ENCODE measurements at places on chromosomes 1 and 21.

- DNase-seq = no peak
Observed at GRCh38 chr21:35057428-35057827, 8.3 kb upstream of the RUNX1 start.

DNA sequence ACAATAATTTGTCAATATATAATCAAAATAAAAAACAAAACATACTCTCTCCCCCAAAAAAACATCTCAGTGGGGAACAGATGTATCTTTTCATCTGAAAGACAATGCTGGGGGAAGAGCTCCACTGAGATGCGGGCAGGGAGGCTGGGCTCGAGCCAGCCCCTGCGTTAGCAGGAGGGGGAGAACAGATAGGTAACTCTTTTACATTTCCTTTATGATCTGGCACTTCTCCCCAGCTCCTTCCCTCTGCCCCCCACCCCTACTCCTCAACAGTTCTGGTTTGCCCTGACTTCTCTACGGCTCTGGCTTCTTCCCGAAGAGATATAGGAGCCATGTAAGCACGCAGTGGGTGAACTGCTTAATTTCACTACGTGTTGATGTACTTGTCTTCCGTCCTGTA lies 12.4 kb downstream of the LEPR start:
- DNase-seq = no peak

GRCh38 chr1:170586321-170587252 lies 54.6 kb downstream of the GORAB start:
- no peak for DNase-seq

DNA sequence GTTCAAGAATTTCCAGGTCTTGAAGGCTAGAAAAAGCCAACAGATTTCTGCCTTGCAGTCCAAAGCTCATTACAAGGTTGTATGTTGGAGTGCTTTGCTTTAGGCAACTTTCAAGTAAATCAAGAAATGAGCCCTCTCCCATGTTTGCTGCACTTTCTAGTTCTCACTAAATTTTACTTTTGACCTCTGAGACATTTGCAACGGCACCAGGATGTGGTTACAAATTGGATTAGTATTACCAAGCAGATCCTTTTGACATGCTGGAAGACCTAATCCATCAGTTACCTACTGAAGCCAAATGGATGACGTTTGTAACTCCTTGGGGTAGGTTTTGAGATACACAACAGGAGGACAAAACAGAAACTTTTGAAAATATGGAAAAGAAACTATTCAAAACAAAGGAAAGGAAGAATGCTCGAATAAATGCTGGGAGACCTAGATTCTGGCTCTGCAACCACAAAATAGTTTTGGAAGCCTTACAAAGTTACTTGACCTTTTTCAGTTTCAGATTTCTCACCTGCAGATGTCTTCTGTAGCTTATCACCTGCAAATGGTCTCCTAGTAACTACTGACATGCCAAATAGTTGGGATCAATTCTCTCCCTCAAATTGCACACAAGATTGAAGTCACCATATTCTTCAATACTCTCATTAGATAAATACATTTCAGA lies 251.7 kb upstream of the ADGRL2 start:
- DNase-seq = no peak

GRCh38 chr1:211487082-211487481 lies 4.9 kb downstream of the RD3 start:
- DNase-seq = no peak

GRCh38 chr1:11774753-11775152 lies 12.8 kb downstream of the C1orf167 start:
- DNase-seq = no peak

- no peak for DNase-seq
Observed at GRCh38 chr1:16461681-16462080, 21.2 kb downstream of the NECAP2 start.

GRCh38 chr1:185373813-185374529 lies 56.9 kb upstream of the IVNS1ABP start:
- no peak for DNase-seq

DNA sequence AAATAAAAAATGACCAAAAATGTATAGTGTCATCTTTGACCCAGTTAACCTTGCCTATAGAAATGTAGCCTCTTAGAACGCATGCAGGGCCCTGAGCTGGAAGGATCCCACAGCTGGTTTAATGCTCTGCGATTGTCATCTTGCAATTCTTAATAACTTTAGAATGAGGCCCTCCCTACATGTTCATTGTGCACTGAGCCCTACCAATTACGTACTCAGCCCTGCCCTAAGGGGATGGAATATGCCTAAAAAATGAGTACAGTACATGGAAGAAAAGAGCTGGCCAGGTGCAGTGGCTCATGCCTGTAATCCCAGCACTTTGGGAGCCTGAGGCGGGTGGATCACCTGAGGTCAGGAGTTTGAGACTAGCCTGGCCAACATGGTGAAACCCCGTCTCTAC lies 57.8 kb upstream of the BCAR3 start:
- DNase-seq = no peak

DNA sequence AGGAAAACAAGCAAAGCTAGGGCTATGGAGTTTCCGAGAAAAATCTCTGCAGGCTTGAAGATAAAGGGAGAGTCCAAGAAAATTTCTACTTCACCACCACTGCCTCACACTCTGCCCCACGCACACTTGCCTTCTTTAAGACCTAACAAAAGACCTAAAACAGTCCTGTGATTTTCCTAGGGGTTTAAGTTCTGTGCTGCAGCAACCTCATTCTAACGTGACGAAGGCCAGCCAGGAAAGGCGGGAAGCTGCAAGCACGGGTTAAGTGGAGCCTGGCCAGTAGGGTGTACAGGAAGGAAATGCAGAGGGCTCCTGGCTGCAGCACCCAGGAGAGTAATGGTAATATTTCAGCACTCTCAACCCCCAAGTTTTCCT lies 1.5 kb downstream of the SPATA6 start:
- no peak for DNase-seq

DNA sequence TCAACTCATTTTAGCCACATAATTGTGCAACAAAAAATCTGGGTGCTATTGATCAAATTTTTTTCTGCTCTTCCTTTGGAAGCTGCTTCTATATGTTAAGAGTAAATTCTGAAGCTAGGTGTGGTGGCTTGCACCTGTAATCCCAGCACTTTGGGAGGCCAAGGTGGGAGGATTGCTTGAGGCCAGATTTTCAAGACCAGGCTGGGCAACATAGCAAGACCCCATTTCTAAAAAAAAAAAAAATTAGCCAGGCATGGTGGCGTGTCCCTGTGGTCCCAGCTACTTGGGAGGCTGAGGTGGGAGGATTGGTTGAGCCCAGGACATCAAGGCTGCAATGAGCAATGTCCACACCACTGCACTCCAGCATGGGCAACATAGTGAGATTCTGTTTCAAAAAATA lies 24.3 kb upstream of the RSBN1 start:
- DNase-seq = no peak

- no peak for DNase-seq
Observed at GRCh38 chr21:41578716-41579115, 70.8 kb upstream of the TMPRSS2 start.

DNA sequence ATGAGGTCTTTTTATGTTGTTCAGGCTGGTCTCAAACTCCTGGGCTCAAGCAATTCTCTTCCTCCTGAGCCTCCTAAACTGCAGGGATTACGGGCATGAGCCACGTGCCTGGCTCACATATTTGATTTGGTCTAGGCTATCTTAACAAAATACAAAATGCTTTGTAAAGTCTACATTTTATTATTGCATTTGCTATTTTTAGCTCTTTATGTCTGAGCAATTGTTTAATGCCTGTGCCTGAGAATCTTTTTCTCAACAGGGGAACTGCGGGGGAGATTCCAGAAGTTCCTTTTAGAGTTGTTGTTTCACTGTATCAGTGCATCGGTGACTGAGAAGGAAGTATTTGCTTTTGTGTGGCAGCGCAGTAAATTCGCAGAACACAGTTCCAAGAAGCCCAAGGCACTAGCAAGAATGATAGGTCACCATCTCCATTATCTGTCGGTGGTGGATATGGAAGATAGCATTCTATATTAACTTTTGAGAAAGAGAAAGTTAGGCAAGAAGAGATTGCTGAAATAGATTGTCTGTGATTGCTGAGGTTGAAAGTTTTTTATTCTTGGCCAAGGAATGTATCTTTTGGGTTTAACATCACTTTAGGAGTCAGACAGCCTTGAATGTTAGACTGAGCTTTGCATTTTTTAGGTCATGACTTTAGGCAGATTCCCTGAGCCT lies 167.3 kb downstream of the PDE4B start:
- DNase-seq = no peak

DNA sequence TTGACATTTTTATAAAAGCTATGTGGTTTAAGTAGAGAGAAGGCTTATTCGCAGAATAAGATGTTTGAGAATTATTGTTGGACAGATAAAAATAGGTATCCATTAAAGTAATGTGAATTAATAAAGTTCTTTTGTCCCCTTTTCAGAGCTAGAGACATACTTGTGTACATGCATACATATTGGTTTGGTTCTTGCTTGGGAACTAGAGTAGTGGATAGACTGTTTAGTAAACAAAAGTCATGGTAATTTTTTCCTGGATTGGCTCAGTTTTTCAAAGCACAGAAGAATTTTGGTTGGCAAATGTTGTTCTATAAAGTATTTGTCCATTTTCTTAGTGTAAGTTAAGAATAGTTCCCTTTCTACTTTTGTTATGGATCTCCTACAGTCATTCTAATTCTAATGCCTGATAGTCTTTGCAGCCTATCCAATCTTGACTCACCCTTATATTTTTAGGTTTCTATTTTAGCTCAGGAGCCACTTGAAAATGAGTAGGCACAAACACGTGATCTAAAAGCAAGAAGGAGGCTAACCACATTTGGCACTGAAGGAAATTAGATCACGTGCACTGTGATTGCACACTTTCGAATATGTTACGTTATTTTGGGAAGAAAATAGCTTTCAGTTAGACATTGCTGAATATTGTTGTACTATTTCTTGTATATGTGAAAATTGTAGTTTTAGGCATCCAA lies 47.0 kb downstream of the RABGAP1L start:
- DNase-seq = no peak

GRCh38 chr1:55821234-55821633 lies 606.1 kb upstream of the USP24 start:
- no peak for DNase-seq

- DNase-seq = no peak
Observed at GRCh38 chr1:61081144-61081685, 1.1 kb upstream of the NFIA start.

DNA sequence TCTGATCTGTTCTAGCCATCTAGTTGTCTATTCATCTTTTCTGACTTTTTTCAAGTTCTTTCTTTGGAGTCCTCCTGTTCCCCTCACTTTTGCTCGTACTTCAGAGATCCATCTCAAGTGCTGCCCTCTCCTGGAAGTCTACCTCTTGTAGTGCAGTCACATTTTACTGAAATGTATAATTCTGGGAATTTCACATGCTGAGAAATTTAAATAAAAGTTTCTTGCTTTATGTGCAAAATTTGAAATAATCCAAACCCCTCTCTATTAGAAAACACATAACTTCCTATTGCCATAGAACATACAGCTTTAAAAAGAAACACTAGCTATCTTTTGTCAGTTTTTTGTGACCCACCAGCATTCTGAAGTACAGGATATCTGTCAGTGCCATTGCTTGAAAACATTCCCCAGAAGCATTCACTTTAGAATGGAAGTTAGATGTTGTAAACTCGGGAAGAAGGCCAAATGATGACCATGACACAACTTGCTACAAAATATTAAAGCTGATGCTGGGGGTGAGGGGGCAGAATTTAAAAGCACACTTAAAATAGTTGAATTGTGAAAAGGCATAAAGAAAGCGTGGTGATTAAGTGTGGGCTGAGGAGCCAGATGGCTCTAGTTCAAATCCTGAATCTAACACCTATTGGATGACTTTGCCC lies 22.0 kb downstream of the RLF start:
- DNase-seq = no peak

GRCh38 chr1:56509713-56510641 lies 69.4 kb downstream of the PLPP3 start:
- DNase-seq = no peak

- no peak for DNase-seq
Observed at GRCh38 chr1:177355575-177355974, 184.8 kb downstream of the BRINP2 start.

GRCh38 chr1:152861374-152861773 lies 1.6 kb downstream of the LCE7A start:
- no peak for DNase-seq

- no peak for DNase-seq
Observed at GRCh38 chr1:46735708-46736324, 16.9 kb upstream of the EFCAB14 start.

DNA sequence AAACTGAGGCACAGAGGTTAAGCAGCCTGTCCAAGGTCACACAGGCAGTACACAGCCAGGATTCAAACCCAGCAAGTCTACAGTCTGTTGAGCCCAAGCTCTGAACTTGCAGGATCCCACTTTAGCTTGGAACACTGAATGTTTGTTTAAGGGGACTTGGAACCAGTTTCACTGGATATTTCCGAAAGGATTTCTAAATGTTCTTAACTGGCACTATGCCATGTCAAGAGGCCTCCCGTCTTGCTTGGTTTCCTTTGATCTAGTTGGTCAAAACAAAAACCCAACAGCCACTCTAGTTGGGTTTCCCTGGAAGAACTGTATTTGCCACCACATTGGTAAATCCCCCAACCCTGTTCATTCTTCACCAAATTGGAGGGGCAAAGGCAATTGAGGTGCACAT lies 317.6 kb upstream of the KAZN start:
- DNase-seq = no peak

DNA sequence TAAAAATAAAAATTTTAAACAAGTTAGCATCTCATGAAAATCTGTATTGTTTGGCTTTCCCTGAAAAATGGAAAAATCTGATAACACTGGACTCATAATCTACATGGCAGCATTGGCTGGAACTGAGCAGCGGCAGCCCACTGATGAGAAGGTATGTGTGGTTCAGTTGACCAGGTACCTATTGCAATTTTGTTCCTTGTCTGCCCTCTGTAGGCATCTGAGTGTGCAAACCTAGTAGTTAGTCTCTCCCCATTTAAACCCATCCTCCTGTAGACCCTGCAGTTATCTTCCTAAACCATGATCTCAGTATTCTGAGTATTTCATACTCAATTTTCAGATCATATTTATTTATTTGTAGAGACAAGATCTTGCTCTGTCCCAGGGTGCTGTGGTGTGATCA lies 59.4 kb upstream of the SERBP1 start:
- no peak for DNase-seq

- no peak for DNase-seq
Observed at GRCh38 chr1:111621050-111621449, 1.5 kb downstream of the RAP1A start.

DNA sequence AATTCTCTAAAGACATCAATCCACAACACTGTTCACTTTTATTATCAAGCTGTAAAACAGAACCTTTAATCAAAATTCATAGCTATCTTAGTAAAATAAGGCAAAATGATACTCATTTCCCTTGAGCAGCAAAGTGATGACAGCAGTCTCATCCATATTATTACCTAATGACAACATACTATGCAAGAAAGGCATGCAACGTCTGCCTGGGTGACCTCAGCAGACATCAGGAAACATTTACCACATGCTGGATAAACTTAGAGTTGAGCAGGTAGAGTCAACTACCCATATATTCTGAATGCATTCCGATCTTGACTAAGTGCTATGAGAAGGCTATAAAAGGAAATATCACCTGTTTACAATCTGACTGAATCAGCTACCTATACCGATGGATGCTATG lies 145.1 kb downstream of the SIPA1L2 start:
- DNase-seq = no peak
